Fibroblast of villous mesenchyme (primary cell): ENCODE measurements at places on chromosomes 1 and 21. TPM values are rescaled to one million over a fixed set of nuclear protein-coding genes. Genes with fewer than 3 reads are reported as not detected.

DNA sequence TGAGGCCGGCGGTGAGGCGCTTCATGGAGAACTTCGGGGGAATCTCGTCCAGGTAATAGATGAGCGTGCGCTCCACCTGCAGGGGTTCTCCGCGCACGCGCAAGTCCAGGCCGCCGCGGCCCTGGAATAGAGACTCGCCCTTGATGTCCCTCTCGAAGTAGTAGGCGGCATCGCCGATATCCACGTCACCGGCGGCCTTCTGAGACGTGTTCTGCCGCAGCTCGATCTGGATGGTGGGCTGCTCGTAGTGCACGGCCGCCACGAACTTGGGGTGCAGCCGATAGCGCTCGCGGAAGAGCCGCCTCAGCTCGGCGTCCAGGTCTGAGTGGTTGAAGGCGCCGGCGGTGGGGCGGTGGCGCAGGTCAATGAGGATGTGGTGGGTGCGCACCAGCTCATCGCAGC lies 726 bp downstream of the TACSTD2 start:
- DNase-seq = no peak

GRCh38 chr1:81330521-81330920 lies 470.2 kb upstream of the ADGRL2 start:
- DNase-seq = no peak

- no peak for DNase-seq
Observed at GRCh38 chr1:6572653-6573383, 7.0 kb upstream of the ZBTB48 start.

The SPOCD1 gene
- total RNA-seq = 62.2 and 73.4 TPM in 2 replicates

- DNase-seq = peak; percentile 52
Observed at GRCh38 chr1:214550013-214550856, 1.2 kb downstream of the PTPN14 start.

The OR2T33 gene
- not detected in 2 replicates for total RNA-seq

- no peak for DNase-seq
Observed at GRCh38 chr21:38142224-38142623, 114.6 kb upstream of the KCNJ15 start.

- no peak for DNase-seq
Observed at GRCh38 chr1:168422203-168422847, 121.5 kb downstream of the XCL2 start.

DNA sequence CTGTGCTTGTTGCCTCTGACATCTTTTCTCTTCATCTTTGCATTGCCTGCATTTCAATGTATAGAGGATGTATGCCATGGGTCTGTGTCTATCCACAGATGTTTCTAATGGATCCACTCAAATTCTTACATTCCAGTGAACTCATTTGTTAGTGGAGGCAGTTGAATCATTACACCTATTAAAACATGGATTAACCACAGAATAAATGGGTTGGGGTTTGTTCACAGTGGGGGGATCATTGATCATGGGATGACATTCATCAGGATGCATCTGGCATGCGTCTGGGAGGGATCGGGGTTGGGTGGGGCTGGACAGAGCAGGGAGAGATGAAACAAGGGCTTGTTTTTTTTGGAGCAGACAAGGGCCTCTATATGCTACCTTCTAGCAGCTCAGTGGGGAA lies 182.5 kb downstream of the RHOU start:
- no peak for DNase-seq

DNA sequence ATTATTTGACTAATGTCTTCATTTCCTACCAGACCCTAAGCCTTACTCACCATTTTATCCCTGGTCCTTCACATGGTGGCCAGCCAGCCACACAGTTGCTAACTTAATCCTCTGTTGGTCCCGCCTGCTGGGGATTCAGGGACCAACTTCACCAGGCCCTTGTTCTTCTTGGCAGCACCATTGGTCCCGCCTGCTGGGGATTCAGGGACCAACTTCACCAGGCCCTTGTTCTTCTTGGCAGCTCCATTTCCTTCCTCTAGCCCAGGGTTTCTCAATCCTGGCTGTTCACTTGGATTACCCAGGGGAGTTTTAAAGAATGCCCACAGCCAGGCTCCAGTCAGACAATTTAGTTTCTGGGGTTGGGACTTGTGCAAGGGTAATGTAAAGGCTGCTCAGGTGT lies 233.1 kb upstream of the CSF3R start:
- DNase-seq = no peak

The AGT gene
- total RNA-seq = 0.32 TPM in 1 of 2 replicates, not detected in the other

DNA sequence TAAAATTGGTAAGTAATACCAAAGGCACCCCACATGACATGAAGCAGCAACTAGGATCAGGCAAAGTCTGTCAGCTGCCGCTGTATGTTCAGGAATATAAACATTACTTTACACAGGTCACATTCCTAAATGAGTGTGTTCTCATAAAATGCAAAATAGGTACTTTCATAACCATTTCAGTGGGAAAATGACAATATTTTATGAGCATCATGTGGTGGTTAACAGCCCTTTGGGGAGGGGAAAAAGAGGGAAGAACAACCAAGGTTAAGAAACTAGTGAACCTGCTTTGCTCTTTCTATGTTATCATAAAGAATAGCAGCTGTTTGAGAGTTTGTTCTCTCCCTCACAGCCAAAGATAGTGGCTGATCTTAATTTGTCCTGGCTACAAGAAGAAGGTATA lies 105.4 kb upstream of the LBR start:
- peak; percentile 80 for DNase-seq

The ACTL8 gene
- total RNA-seq = not detected in 2 replicates

The PGD gene
- total RNA-seq = 74.1 and 88.1 TPM in 2 replicates

DNA sequence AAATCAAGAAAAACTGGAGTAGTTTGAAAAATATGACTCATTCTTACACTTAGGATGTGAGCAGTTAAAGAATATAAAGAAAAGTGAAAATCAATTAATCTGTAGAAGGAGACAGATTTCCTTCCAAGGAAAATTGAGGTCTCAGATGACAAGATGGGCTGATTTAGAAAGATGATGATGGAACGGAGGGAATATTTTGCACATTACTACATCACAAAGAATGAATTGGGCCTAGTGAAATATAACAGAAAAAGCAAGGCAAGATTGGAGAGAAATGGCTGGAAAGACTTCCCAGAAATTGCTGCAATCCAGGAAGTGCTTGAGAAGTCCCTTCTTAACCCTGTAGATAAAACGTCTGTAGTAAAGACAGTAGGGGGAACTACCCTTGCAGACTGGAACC lies 169.1 kb upstream of the SYT6 start:
- DNase-seq = no peak

DNA sequence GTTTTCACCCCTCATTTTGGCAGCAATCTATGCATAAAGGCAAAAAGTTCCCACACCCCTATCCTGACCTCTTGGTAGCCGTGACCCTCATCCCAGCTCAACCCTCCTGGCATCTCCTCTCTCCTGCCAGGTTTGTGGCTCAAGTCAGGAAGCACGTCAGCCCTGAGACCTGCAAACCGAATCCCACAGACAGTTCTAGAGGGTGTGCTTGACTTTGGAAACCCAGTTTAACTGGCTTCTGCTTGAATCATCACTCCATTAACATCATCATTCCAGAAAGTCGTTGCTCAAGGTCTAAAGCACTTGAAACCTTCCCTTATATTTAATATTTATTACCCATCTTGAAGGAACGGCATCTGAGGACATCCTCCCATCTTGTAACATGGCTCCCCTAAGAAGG lies 133.4 kb upstream of the ERG start:
- no peak for DNase-seq
